Placental pericyte (primary cell): ENCODE measurements at places on chromosomes 3 and 15. TPM values are rescaled to one million over a fixed set of nuclear protein-coding genes. Genes with fewer than 3 reads are reported as not detected.

The UTS2B gene
- total RNA-seq, result 0.22 and 1.3 TPM in 2 replicates

The GPR87 gene
- total RNA-seq, result 0.14 TPM in 1 of 2 replicates, not detected in the other

The GOLGA8Q gene
- 0.29 and 1.1 TPM in 2 replicates for total RNA-seq

The ZNF148 gene
- total RNA-seq, result 26.9 and 30.6 TPM in 2 replicates

The IDH3A gene
- 56.5 and 60.4 TPM in 2 replicates for total RNA-seq

The OXTR gene
- 1.1 and 12.3 TPM in 2 replicates for total RNA-seq

The GPR15 gene
- not detected in 2 replicates for total RNA-seq

The GPR171 gene
- not detected in 2 replicates for total RNA-seq
